ENCODE measurements at places on chromosomes 6 and 20. TPM values are rescaled to one million over a fixed set of nuclear protein-coding genes. Genes with fewer than 3 reads are reported as not detected.

FRK gene
- 1.9 TPM for total RNA-seq

SLC35B2 gene
- total RNA-seq, result 111 TPM

GRCh38 chr6:166767230-166767629 lies 140.2 kb upstream of the RPS6KA2 start:
- DNase-seq, result no peak

DNA sequence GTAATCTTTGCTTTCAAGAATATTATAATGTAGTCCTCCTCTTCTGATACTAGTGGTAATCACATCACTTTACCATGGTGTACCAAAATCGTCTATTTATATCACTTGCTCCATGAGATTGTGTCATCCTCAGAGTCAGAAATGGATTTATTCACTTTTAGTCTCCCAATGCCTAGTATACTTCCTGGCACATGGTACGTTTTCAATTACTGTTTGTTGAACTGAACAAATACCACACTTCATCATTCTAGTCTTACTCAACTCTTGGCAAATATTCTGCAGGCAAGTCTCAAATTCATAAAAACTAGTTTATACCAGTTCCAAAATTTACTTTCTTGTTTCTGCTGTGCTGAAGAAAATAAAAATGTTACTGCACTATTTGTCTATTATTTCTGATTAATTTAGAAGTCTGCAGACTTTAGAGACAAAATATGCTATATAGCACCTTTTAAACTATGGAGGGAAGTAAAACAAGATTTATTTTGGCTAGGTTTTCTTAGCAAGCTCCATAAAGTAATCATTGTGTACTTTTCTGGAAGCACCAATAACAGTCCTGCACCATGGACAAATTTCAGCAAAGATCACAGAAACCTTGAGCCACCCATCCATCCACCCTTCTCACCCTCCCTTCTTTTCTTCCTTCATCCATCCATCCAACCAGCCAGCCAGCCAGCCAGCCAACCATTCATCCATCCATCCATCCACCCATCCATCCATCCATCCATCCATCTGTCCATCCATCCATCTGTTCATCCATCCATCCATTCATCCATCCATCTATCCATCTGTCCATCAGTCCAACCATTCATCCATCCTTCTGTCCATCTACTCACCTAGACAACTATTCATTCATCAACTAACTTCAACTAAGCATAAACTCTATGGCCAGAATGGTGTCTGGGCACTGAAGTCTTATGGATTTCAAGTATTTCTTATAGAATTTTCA lies 102.1 kb upstream of the STMND1 start:
- DNase-seq, result peak; percentile 73

- DNase-seq, result no peak
Measured at GRCh38 chr20:12316794-12317193, 399.1 kb downstream of the BTBD3 start.

DNA sequence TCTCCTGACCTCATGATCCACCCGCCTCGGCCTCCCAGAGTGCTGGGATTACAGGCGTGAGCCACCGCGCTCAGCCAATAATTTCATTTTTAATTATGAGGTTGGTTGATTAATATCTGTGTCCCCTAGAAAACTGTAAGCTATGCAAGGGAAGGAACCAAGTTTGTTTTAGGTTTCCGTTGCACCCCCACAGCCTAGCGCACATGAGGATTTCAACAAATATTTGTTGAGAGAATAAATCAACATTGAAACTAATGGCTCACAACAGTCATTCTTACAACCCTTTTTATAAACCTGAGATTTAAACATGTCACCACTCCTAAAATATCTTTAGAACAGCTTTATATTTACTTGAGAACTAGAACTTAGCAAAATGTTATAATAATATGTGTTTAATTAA lies 114.0 kb upstream of the CARMIL1 start:
- no peak for DNase-seq

- no peak for DNase-seq
Measured at GRCh38 chr20:32382102-32382950, 24.2 kb downstream of the ASXL1 start.

- no peak for DNase-seq
Measured at GRCh38 chr6:72414657-72415056, 207.2 kb upstream of the KCNQ5 start.

DNA sequence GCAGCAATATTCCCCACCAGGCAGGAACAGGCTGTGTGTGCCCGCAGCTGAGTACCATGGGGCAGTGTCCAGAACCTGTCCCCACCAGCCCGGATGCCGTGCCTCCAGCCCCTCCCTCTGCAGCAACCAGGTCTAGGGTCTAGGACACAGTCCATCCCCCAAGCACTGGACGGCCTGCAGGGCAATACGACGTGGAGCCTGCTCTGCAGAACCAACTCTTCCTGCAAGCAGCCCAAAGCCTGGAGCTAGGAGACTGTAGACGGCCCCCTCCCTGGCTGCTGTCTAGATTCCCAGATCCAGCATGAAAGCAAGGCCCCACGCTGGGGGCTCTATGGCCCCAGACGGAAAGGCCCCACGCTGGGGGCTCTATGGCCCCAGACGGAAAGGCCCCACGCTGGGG lies 128.2 kb upstream of the AFDN start:
- no peak for DNase-seq

DNA sequence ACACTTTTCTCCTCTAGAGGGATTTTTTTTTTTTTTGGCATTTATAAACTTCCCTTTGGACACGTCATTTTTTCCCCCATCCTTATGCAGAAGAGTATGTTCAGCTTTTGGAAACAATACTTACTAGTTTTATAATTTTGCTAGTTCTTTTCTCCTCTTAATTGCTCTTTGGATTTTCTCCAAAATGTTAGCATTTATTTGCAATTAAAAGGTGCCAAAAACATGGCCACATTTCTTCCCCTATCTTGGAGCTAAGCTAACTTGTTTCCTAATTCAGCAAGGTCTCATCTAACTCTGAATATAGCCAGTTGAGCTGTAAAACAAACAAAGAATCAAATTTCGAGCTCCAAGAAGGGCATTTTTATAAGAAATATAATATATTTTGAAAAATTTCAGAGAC lies 39.2 kb upstream of the RNF182 start:
- DNase-seq, result no peak

GRCh38 chr6:75933387-75933975 lies 139.0 kb downstream of the IMPG1 start:
- no peak for DNase-seq

All from LHCN-M2 (cell line).